ENCODE measurements at places on chromosomes 11 and 22. TPM values are rescaled to one million over a fixed set of nuclear protein-coding genes. Genes with fewer than 3 reads are reported as not detected.

Gene BTG4
- not detected for total RNA-seq

Gene OR52I2
- not detected for total RNA-seq

Gene MAP6
- 3.5 TPM for total RNA-seq

Gene GAB2
- 43.5 TPM for total RNA-seq

Gene SLC22A6
- total RNA-seq = not detected

Gene MS4A3
- total RNA-seq = not detected

Gene PCF11
- total RNA-seq = 53.3 TPM

Gene CSNK2A3
- 2.6 TPM for total RNA-seq

Gene PLAAT4
- 176 TPM for total RNA-seq

Gene LRRC4C
- 0.98 TPM for total RNA-seq

Gene MAPK8IP2
- 1.0 TPM for total RNA-seq

Gene CD248
- total RNA-seq = 0.59 TPM

Gene OR2AT4
- not detected for total RNA-seq

Gene DEUP1
- not detected for total RNA-seq

Gene GSC2
- not detected for total RNA-seq

Gene TMEM45B
- 14.8 TPM for total RNA-seq

Gene DKK3
- 146 TPM for total RNA-seq

Gene SLC25A17
- 21.0 TPM for total RNA-seq

Gene MYBPC3
- total RNA-seq = 0.89 TPM

Gene GAL3ST3
- not detected for total RNA-seq

Gene OR9I1
- total RNA-seq = not detected

Gene BID
- total RNA-seq = 28.3 TPM

Gene OR5AR1
- total RNA-seq = not detected

Gene TPST2
- total RNA-seq = 97.9 TPM

Gene ACER3
- 14.4 TPM for total RNA-seq

Gene OR4C16
- not detected for total RNA-seq

Gene TRIM48
- not detected for total RNA-seq

Gene HYOU1
- total RNA-seq = 99.1 TPM

Gene H19
- 74.0 TPM for total RNA-seq

Gene RASSF10
- total RNA-seq = 3.1 TPM

Gene HEPN1
- not detected for total RNA-seq

Gene PLA2G3
- total RNA-seq = 6.1 TPM

Gene MIAT
- total RNA-seq = 4.4 TPM

Gene POLD4
- 173 TPM for total RNA-seq

Gene TANGO2
- 52.4 TPM for total RNA-seq

Gene DENND6B
- total RNA-seq = 24.1 TPM

Gene KCTD14
- total RNA-seq = 28.6 TPM

Gene P2RY6
- 0.30 TPM for total RNA-seq

Gene CLDN5
- 70.2 TPM for total RNA-seq

Gene GRM5
- not detected for total RNA-seq

Gene ZNF70
- 4.7 TPM for total RNA-seq

Gene P2RX6
- total RNA-seq = 0.55 TPM

Gene CD81
- 784 TPM for total RNA-seq

Gene OR4D5
- total RNA-seq = not detected

Gene DCDC1
- 25.2 TPM for total RNA-seq

Gene DDIAS
- total RNA-seq = 1.4 TPM

Gene TEX12
- total RNA-seq = 0.37 TPM

Gene RAPSN
- total RNA-seq = 1.0 TPM

Gene ASCC2
- total RNA-seq = 62.6 TPM

Gene TRAF6
- 10.5 TPM for total RNA-seq

Gene OR4C3
- not detected for total RNA-seq

Gene FXYD2
- 3.0 TPM for total RNA-seq

Gene EXPH5
- 12.8 TPM for total RNA-seq

Gene PHOX2A
- not detected for total RNA-seq
